ENCODE measurements at places on chromosomes 3 and 15. TPM values are rescaled to one million over a fixed set of nuclear protein-coding genes. Genes with fewer than 3 reads are reported as not detected.

The TM4SF1 gene
- 226 TPM for total RNA-seq

The CHDH gene
- 28.2 TPM for total RNA-seq

The GPR27 gene
- 1.9 TPM for total RNA-seq

The RRP9 gene
- 5.7 TPM for total RNA-seq

The FAM227B gene
- total RNA-seq, result 3.1 TPM

The SERPINI2 gene
- total RNA-seq, result 213 TPM

The SATB1 gene
- total RNA-seq, result 19.8 TPM

The CHRNA5 gene
- total RNA-seq, result 1.2 TPM

The TARS3 gene
- 6.8 TPM for total RNA-seq

The GPR62 gene
- not detected for total RNA-seq

The CYP1A2 gene
- total RNA-seq, result not detected

The WDR82 gene
- total RNA-seq, result 16.4 TPM

The CHSY1 gene
- total RNA-seq, result 5.8 TPM

The GP5 gene
- total RNA-seq, result not detected

The CFAP100 gene
- not detected for total RNA-seq

The DTWD1 gene
- 27.2 TPM for total RNA-seq

The PRTG gene
- total RNA-seq, result 0.25 TPM

The ZNF660 gene
- total RNA-seq, result 1.4 TPM

The CCK gene
- total RNA-seq, result not detected

The TRH gene
- not detected for total RNA-seq

The MASP1 gene
- 1.0 TPM for total RNA-seq

The DVL3 gene
- 44.9 TPM for total RNA-seq

The USP3 gene
- 40.0 TPM for total RNA-seq

The PLCD1 gene
- total RNA-seq, result 8.4 TPM

The SCN11A gene
- total RNA-seq, result 0.03 TPM

The GRAMD2A gene
- total RNA-seq, result not detected

The REC114 gene
- total RNA-seq, result not detected

The FURIN gene
- total RNA-seq, result 71.9 TPM

The CPA3 gene
- total RNA-seq, result 3.0 TPM

The MINAR1 gene
- 2.7 TPM for total RNA-seq

The CEMIP gene
- total RNA-seq, result 0.09 TPM

The ANKRD34C gene
- not detected for total RNA-seq

The GSK3B gene
- total RNA-seq, result 17.4 TPM

The TRPM1 gene
- total RNA-seq, result 0.04 TPM

The ARRDC4 gene
- total RNA-seq, result 15.8 TPM

The PRSS50 gene
- total RNA-seq, result 0.38 TPM

The LEKR1 gene
- total RNA-seq, result 2.2 TPM

The MEGF11 gene
- total RNA-seq, result 0.34 TPM

The TUSC7 gene
- not detected for total RNA-seq

The SH2D7 gene
- total RNA-seq, result 0.14 TPM

The C3orf85 gene
- not detected for total RNA-seq

The TMEM108 gene
- 0.23 TPM for total RNA-seq

The SHC4 gene
- 0.24 TPM for total RNA-seq

Data from pancreas (tissue), 10 donors.